ENCODE measurements at places on chromosomes 5 and 9. TPM values are rescaled to one million over a fixed set of nuclear protein-coding genes. Genes with fewer than 3 reads are reported as not detected.

- peak; percentile 43 for DNase-seq
- H3K36me3 ChIP-seq = no peaks in the 10 kb centered on the region
- H3K4me3 ChIP-seq = peak overlapping the region; percentile 62
- H3K27me3 ChIP-seq = no peaks in the 10 kb centered on the region
These were observed 796 bp downstream of the LNPEP start for GRCh38 chr5:96936431-96937320.

GRCh38 chr5:96648023-96648422 lies 14.2 kb upstream of the CAST start:
- H3K4me3 ChIP-seq = no peak overlapping the region
- no peaks in the 10 kb centered on the region for H3K36me3 ChIP-seq
- H3K27me3 ChIP-seq = no peaks in the 10 kb centered on the region
- H3K27ac ChIP-seq = 0 out of 2 replicates have a peak overlapping the region, but pooled peaks have one; percentile 7

Gene TAF1L
- not detected for total RNA-seq

GRCh38 chr5:114174837-114175236 lies 187.0 kb upstream of the KCNN2 start:
- no peak overlapping the region for H3K4me3 ChIP-seq
- H3K27me3 ChIP-seq = no peaks in the 10 kb centered on the region
- no peaks in the 10 kb centered on the region for H3K36me3 ChIP-seq

DNA sequence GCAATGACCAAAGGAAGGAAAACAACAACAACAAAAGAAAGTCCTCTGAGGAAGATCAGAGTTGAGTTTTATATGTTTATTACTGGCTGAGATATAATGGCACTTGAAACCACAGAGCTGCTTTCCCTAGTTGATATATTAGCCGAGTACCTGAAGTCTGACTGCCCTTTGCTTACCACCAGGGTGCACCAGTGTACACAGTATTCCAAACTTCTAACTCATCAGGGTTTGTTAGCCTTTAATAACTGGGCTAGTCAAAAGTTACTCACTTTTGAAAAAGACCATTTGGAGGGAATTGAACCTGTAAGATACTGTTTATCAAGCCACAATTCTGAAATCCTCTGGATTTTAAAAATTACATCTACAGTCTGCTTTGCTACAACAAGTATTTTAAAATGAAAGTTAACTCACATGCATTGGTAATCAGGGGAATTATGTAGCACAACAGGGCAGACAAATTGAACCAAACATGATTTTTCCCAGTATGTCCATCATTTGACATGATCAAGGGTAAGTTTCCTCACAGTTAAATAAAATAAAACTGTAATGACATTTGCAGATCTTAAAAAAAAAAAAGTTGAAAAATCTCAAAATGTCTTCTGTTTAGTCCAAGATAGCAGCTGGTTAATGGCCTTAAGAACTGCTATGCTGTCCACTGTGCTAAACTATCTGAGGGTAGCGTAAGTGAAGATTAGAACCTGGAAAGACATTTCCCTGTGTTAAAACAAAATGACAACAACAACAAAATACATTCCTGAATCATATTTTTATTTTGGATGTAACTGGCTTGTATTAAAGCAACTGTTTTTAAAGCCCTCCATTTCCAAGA lies 57.3 kb upstream of the C6 start:
- H3K36me3 ChIP-seq = no peaks in the 10 kb centered on the region
- H3K27ac ChIP-seq = no peak overlapping the region
- no peaks in the 10 kb centered on the region for H3K4me1 ChIP-seq
- peak; percentile 22 for DNase-seq

GRCh38 chr5:95812074-95812471 lies 10.5 kb downstream of the GLRX start:
- H3K36me3 ChIP-seq = peaks cover 31% of the 10 kb centered on the region
- H3K4me3 ChIP-seq = no peak overlapping the region
- DNase-seq = no peak

GRCh38 chr5:157571357-157571827 lies 4.2 kb downstream of the ADAM19 start:
- peaks cover 43% of the 10 kb centered on the region for H3K4me1 ChIP-seq
- H3K36me3 ChIP-seq = peaks cover 56% of the 10 kb centered on the region
- no peak overlapping the region for H3K4me3 ChIP-seq
- peak overlapping the region; percentile 71 for H3K27ac ChIP-seq
- H3K27me3 ChIP-seq = no peaks in the 10 kb centered on the region

DNA sequence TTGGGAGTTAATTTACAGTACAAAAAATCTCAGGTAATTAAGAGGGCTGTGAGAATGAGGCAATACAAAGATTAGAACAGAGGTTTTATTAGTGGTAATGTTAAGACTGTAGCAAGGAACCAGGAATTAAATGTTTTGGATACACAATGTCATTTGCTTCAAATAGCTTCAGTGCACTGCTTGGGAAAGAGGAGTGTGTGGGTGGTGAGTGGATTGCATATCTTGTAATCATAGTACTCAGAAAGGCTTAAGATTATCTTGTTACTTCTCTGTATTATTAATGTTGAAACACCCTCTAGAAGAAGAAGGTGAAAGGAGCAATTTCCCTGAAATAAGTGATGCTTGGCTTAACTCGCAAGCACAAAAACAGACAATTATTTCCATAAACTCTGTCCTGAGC lies 21.0 kb upstream of the TBCA start:
- H3K36me3 ChIP-seq = no peaks in the 10 kb centered on the region
- no peaks in the 10 kb centered on the region for H3K4me1 ChIP-seq
- DNase-seq = no peak
- no peak overlapping the region for H3K4me3 ChIP-seq

Gene HIGD2A
- total RNA-seq = 84.7 TPM

DNA sequence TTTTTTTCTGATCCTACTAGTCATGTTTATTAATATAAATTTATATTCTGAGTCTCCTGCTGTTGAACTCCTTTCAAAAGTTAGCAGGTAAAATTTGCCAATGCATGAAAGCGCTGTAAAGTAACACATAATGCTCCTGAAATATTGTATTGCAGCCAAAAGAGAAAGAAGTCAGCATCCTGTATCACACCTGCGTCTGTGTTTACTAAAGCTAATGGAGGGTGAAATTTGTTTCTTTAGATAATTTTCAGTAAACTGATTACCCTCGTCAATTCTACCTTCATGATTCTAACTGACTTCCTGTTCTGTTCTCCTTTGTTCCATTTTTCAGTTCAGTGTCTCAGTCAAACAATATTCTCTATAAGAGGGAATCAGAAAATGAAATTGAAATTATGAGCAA lies 415.4 kb downstream of the CDH9 start:
- no peaks in the 10 kb centered on the region for H3K27me3 ChIP-seq
- H3K4me3 ChIP-seq = no peak overlapping the region
- no peaks in the 10 kb centered on the region for H3K36me3 ChIP-seq
- no peaks in the 10 kb centered on the region for H3K4me1 ChIP-seq
- DNase-seq = no peak

Gene MEIKIN
- total RNA-seq = not detected
